A549 (cell line): ENCODE measurements at places on chromosomes 3 and 15.
A peak's percentile ranks its signal among the peaks of the same experiment; 100 is the strongest.

DNA sequence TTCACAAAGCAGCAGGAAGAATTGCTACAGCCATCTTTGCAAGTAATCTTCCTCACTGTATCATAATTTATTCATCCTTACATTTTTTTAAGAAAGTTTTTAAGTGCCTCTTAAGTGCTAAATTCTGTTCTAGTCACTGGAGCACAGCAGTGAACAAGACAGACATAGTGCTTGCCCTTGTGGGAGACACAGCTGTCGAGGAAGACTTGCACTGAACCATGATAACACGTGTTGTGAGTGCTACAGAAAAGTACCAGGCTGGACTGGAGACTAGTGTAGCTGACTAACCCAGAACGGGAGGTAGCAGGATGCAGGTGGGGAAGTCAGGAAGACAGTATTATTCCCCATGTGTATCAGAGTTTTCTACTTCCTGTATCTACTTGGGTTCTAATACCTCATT, 300.6 kb downstream of the TBL1XR1 start:
- no peak for DNase-seq

DNA sequence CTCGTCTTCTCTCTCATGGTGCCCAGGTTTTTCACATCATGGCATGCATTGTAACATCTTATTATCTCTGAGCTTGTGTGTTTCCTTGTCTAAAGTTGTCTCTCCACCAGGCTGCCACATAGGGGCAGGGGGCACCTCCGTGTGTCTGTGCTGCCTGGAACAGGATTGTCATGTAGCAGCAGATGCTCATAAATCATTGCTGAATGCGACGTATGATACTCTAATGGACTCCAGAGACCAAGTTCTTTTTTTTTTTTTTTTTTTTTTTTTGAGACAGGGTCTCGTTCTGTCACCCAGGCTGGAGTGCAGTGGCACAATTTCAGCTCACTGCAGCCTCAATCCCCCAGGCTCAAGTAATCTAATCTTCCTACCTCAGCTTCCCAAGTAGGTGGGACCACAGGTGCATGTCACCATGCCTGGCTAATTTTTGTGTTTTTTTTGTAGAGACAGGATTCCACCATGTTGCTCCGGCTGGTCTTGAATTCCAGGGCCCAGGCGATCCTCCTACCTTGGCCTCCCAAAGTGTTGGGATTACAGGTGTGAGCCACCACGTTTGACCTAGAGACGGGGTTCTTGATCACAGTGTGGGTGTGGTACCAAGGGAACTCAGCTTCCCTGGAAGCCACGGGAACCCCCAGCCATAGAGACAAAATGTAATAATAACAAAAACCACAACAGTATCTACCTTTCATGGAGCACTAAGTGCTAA, 4.7 kb upstream of the DNASE1L3 start:
- no peak for DNase-seq

GRCh38 chr3:170076715-170077238, 39.0 kb downstream of the GPR160 start:
- no peak for DNase-seq

DNA sequence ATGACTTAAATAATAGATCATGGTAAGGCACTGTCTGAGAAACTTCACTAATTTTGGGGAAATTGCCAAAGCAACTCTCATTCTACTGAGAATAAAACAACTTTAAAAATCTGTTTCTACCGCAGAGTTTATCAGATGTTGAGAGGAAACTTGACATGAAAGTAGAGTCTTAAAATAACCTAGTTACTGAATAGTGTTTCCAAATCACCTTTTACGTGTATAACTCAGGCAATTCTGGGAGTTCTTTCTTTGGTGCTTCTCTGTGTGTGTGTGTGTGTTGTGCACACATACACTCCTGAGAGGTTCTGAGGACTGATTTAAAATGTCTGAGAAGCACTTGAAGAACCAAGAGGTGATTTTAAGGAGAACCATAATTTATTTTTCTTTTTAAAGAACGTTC, 236.6 kb downstream of the SV2B start:
- no peak for DNase-seq

GRCh38 chr3:40309418-40309924, at the start of gene EIF1B:
TSS of gene EIF1B (plus strand) at chr3:40309707. CDS start at chr3:40309942, 235 bp downstream.
- peak; percentile 77 for DNase-seq

- no peak for DNase-seq
Observed at GRCh38 chr15:44719293-44719999, 8.1 kb downstream of the B2M start.

- DNase-seq = no peak
Observed at GRCh38 chr3:165103616-165104015, 25.3 kb upstream of the SI start.

DNA sequence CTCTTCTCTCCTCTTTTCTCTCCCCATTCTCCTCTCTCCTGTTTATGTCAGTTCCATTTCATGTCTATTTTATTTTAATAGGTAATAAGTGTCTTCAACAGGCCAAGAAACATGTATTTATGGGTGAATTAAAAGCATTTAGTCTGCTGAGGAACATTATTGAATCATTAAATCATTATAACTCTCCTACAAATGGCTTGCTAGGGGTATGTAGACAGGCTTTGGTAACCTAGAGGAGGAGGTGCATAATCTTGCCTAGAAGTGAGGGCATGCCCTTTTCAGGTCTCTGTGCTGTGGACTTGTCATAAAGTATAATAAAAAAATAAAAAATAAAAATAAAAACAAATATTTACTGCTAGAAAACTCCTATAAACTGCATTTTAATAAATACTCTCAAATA, 88.9 kb upstream of the SNTN start:
- no peak for DNase-seq

- DNase-seq = no peak
Observed at GRCh38 chr3:128707928-128708494, 18.0 kb upstream of the RAB7A start.

DNA sequence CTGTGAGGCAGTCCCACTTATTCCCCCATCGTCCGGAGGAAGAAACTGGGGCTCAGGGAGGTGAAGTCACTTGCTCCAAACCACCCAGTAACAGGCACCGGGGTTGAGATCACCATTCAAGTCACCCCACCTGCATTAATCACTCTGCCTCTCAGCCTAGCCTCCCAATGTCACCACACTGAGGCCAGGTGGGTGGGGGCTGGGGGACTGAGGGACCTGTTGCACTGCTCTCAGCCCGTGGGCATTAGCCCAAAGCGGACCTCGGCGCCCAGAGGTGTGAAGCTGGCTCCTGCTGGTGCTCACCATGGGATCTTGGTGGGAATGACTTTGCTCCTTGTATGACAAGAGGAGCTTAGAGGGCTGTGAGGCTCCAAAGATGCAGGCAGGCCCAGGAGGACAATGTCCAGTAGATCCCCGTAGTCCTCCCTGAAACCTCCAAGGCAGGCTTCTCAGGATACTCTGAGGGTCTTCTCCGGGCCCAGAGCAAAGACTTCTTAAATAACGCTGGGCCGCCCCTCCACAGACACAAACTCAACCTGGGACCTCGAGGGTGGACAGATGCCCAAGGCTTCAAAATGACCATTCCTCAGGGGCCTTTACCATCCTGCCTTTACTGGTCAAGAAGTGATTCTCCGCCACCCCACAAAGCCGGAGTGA, 1.7 kb downstream of the NT5DC2 start:
- DNase-seq = no peak

GRCh38 chr15:52520421-52520820, 8.3 kb downstream of the MYO5A start:
- DNase-seq = no peak

- no peak for DNase-seq
Observed at GRCh38 chr3:55061720-55062034, 133.8 kb upstream of the LRTM1 start.

DNA sequence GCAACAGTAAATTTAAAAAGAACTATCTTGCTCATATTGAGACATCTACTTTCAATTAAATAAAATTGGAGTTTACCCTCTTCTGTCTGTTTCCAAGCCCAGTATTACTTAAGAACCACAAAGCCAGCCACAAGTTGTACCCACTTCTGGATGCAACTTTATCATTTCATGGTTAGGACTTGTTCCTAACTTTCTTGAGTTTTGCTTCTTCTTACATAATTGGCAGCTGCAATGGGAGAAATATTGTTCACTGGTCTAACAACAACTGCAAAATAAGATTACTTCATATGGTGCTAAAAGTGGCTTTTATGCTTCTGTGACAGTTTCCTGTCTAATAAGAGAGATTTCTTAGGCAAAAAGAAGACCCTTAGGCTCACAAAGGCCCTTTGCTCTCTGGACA, 240.6 kb downstream of the OTOL1 start:
- DNase-seq = no peak

GRCh38 chr15:69749797-69750196, 297.2 kb downstream of the RPLP1 start:
- no peak for DNase-seq

DNA sequence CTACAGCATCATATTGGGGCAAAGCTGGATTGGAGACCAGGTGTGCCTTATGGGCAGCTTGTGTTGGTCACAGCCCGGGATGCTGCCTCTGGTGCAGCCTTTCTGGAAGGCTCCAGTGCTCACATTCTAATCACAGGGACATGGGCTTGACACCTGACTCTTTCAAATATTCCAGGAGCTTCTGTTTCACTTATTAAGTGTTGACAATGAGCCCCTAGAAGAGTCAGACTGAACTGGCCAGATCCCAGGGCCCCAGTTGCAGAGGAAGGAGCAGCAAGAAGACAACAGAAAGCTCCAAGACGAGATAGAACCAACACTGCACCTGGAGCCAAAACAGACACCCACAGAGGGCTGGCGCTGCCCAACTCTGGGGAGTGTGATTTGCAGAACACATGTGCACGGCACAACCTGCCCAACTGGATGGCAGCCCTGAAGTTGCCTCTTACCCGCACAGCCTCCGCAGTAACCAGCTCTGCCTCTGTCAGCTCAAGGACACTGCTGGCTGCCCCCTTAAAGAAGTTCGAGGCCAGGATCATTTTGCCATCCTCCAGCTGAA, 30.3 kb downstream of the ALDH1L1 start:
- no peak for DNase-seq

DNA sequence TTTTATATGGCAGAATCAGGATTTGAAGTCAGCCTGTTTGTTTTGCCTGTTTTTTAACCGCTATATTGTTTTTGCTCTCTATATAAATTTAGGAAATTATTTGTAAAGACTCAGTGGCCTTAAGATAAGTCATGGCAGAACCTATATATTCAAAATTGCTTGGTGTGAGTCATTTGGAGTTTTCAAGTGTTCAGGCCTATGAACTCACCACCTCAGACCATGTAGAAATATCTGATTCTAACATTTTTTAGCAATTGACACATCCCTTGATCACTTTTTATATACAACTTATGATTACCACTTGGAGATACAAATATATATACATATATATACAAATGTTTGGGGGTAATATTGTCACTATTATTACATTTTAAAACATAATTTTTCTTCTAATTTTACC, 95.7 kb downstream of the VGLL3 start:
- no peak for DNase-seq

DNA sequence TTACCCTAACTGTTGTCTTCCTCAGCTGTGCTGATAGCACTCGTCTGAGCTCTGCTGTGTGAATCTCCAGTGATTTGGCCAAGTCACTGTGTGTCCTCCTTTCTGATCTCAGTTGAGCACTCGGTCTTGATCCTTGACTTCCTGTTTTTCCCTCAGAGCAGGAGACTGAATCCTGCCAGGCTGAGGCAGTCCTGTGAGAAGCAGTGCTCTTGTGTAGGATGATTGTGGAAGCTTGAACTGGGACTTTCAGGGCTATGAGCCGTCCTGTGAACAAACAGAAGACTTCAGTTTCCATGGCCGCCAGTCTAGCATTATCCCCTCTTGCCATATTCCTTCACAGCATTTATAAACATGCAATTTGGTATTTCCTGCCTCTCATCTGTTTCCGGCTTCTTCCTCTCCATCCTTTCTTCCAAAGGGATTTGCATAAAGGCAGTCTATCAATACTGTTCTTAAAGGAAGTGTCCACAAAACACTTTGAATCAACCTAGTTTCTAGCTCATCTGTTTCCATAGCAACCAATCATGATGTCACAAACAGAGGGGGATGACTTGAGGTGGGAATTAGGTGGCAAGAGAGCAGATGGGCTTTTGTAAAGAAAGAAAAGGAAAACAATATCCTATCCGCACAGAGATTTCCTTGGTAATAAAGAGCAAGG, 237.2 kb downstream of the AGBL1 start:
- no peak for DNase-seq

DNA sequence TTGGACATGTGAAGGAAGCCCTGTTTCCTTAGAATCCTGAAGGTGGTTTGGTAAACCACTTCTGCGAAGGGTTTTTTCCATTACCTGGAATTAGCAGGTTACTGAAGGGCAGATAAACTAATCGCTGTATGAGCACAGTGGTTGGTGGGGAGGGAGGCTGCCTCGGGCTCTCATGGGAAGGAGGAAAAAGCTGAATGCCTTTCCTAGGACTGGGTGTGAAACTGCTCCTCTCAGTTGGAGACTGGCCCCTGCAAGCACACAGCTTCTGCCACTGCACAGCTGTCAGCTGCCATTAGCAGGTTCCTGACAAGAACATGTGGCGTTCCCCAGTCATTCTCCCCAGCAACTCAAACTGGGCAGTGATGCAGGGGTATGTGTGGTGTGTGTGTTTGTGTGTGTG, 376.3 kb downstream of the GAP43 start:
- DNase-seq = no peak

DNA sequence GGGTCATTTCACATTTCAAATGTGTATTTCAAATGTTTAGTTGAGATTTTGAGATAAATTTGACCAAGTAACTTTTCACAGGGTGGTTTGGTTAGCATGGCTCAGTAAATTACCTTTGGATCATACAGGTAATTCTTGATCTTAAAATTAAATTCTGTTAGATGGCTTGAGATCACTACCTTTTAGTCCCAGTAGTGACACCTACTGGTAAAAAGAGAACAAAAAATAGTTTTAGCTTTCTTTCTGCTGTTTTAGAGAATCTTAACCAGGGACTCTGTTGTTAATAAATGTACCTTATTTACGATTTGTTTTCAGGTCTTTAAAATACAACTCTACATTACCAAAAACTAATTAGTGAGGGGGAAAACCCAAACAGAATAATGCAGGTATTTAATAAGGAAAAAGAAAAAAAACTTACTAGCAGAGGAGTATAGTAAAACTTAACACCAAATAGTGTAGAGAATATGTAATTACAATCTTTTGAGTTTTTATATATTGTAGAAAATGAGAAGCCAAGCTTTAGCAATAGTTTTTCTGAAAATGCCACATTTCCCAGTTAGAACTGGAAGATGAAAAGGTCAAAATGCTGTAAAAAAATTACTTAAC, 620.3 kb upstream of the AGTR1 start:
- peak; percentile 11 for DNase-seq

GRCh38 chr3:193660171-193660570, 67.2 kb downstream of the OPA1 start:
- DNase-seq = no peak
